ACHN (cell line): ENCODE measurements at places on chromosomes 12 and 14.

DNA sequence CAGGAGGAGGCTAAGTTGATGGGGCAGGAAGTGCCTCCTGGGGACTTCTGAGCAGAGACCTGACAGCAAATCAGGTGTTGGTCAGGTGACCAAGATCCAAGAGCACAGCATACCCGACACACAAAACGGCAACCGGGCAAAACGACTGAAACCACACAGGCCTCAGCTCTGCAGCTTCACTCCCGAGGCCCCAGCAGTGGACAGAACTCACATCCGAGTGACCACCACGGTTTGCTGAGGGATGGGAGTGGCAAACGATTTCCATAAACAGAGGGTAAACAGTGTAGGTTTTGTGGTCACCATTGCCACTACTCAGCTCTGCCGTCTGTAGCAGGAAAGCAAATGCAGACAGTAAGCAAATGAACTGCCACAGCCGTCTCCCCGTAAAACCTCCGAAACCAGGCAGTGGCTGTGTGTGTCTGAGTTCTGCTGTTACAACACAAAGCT is 14.4 kb downstream of the CHFR start:
- DNase-seq: no peak

DNA sequence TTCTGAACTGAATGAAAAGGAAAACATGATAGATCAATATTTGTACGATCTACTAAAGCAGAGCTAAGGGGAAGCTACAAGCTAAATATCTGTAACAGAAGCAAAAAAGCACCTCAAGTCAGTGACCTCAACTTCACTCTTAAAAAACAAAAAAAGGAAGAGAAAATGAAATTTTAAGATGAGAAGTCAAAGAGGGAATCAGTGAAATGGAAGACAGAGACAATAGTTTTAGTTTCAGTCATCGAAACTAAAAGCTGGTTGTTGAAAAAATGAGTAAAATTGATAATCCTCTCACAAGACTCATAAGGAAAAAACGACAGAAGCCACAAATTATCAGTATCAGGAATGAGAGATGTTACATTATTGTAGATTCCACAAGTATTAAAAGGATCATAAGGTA is 11.9 kb upstream of the SLC2A13 start:
- DNase-seq: no peak

- no peak for DNase-seq
Observed at GRCh38 chr14:102949801-102950451, 27.5 kb downstream of the AMN start.

- DNase-seq: no peak
Observed at GRCh38 chr12:29582677-29583272, 85.3 kb upstream of the OVCH1 start.

- DNase-seq: no peak
Observed at GRCh38 chr14:68627868-68628604, 164.8 kb downstream of the ZFP36L1 start.

- peak; percentile 65 for DNase-seq
Observed at GRCh38 chr14:71117839-71118743, 210.8 kb downstream of the PCNX1 start.

DNA sequence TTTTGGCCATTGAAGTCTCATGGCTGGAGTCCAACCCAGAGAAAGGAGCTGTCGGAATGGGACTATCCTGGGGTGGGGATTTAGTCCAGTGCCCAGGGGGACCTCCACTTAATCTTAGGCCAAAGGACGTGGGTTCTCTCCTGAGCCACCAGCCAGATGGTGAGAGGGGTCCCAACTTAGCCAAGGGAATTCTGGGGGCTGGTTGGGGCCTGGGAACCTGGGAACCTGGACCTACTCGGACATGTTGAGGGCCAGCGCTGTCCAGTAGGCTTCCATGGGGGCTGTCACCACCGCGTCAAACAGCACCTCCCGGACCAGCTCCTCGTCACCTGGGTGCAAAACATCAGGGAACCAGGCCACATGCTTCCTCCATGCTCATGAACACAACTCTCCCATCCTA is 33.4 kb downstream of the LRTM2 start:
- no peak for DNase-seq

DNA sequence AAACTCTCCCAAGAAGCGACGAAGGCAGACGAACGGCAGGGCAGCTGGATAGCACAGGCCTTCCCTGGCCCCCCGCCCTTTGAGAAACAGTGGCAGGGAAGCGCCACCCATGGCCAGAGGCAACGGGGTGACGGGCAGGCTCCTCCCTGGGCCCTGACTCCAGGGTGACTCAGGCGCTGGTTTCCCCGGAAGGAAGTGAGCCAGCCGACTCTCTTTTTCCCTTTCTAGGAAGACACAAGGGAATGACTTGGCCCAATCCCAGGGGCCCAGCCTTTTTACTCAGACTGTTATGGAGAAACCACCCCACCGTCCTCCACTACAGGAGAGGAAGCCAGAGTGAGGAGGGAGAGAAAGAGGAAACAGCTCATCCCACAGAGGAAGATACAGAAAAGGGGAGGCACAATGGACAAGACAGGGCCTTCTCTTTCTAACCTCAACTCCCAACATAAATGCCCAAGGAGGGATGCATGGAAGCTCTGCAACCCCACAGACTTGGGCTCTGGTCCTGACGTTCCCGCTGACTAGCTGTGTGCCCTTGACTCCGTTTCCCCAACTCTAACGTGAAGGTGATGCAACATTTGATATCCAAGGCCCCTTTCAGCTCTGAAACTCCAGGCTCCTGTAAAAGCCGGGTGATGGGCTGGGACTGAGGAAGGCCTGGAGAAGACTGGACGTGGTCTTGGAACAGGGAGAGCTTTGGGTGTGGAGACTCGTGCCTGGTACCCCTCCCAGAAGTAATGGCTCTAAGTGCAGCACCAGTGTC is 27.9 kb downstream of the ACTN1 start:
- DNase-seq: peak; percentile 93

GRCh38 chr14:105979446-105979845 is 453.1 kb downstream of the TMEM121 start:
- no peak for DNase-seq

DNA sequence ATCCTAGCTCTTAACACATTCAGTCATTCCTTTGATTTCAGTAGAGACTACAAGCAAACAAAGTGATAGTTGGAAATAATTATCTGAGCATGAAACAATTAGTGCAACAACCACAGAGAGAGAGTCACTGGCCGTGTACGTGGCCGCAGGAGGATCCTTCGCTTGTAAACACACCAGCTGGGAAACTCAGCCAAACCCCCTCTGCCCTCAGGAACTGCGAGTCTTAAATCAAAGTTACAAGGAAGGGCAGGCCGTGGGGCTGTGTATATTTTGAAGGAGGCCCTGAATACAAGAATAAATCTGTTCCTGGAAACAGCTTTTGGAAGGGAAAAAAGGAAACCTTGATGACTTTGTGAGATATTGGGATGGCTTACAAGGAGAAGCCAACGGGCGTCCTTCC is 164.5 kb downstream of the ANO2 start:
- DNase-seq: no peak

GRCh38 chr14:100213956-100214769 is 24.8 kb upstream of the YY1 start:
- DNase-seq: peak; percentile 84

- DNase-seq: no peak
Observed at GRCh38 chr12:103687253-103687652, 100.2 kb downstream of the STAB2 start.

DNA sequence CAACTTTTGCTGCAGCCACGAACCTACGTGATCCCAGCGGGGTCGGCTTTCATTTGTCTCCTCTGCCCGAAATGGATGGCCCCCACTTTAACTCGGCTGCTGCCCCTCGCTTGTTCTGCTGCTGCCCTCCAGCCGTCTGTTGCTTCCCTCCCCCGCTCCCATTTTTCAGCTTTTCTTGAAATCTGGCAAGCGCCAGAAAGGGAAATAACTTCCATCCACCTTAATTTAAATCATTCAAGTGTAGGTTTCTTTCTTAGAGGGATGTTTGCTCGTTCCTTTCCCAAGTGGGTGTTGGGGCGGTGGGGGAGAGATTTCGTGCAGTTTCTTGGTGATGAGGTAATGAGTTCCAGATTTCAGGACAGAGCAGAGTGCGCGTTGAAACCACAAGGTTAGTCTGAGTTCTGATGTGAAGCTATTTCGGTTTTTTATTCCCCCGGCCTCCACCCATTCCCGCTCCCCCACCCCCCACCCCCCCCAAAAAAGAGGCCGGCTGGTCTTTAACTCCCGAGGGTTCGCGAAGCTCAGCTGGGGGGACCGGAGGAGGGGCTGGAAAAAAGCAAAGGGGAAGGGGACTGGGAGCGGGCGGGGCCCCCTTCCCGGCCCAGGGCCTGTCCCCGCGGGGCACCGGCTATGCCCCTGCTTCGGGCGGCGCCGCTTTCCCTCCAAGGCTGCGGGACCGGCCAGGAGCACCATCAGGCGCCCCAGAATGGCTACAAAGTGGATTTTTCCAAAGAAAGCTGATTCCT is 2.2 kb upstream of the ZFP36L1 start:
- peak; percentile 71 for DNase-seq

- no peak for DNase-seq
Observed at GRCh38 chr12:95674631-95675030, 115.9 kb downstream of the NTN4 start.

DNA sequence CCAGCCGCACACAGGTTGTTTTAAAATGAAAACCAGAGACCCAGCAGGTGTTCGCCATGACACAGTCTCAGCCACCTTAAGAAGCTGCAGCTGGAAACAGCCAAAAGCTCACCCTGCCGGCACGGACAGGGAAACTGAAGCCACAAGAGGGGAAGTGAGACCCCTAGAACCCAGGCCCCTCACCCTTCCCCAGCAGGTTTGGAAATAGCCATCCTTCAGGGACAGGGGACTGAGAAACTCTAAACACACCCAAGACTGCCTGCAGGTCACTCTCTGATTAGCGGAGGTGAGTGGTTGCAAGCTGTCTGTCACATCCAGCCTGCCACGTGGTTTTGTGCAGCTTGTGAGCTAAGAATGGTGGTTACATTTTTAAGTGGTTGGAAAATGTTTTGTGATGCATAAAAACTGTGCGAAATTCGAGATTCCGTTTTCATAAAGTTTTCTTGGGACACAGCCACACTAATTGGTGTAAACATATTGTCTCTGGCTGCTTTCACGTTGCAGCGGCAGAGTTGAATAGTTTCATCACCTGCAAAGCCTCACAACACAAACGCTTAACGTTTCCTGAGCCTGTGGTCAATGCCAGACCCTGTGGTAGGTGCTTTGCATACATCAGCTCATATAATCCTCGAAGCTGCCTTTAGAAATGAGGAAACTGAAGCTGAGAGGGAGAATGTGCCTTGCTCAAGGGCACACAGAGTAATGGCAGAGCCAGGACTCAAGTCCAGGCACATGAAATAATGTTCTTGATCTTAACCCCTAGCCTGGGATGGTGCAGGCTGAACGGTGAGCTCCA is 1.7 kb upstream of the SELPLG start:
- no peak for DNase-seq

DNA sequence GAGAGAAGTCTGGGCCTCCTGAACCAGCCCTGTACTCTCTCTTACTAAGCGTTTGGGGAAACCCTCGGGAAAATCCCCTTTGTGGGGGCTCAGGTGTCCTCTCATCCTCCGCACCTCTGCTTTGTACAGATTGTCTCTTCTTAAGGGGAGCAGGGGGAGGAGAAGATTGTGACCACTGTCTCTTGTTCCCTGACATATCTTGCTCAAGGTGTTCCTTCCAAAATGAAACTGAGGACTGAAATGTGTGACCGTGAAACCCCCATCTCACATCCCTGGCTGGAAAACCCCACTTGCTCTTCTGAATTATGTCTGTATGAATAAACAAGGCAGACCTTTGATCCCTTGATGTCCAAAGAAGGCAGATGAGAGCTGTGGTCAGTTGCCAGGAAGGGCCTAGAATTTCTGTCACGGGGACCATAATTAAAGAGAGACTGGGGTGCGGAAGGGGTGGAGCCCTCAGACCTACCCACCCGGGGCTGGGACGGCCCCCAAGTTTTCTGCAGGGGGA is 369.8 kb downstream of the AACS start:
- no peak for DNase-seq

DNA sequence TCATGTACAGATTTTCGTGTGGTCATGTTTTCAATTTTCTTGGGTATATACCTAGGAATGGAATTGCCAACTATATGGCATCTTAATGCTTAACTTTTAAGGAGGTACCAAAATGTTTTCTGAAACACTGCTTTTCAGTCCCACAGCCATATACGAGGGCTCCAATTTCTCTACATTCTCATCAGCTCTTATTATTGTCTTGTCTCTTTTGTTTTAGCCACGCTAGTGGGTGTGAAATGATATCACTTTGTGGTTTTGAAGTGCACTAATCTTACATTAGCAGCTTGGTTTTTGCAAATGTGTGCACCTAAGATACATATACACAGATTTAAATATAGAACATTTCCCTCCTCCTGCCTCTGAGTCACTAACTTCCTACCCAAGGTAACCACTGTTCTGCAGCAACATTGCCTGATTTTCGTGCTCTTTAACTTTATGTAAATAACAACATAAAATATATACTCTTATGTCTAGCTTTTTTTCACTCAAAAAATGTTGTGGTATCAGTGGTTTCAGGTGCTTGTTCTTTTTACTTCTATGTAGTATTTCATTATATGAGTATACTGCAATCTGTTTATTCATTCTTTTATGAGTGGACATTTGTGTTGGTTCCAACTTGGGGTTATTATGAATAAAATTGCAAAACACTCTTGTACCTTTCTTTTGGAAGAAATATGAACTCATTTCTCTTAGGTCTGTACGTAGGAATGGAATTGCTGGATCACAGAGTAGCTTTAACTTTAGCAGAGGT is 73.1 kb downstream of the ZFP36L1 start:
- DNase-seq: no peak

GRCh38 chr12:67523538-67523937 is 125.0 kb upstream of the DYRK2 start:
- no peak for DNase-seq

GRCh38 chr12:49902399-49903350 is 1.0 kb downstream of the FAIM2 start:
- DNase-seq: no peak

GRCh38 chr14:73744175-73744867 is 30.1 kb upstream of the PNMA1 start:
- DNase-seq: no peak

GRCh38 chr14:90452366-90452765 is 55.5 kb downstream of the CALM1 start:
- no peak for DNase-seq

GRCh38 chr14:96299441-96299840 is 43.4 kb downstream of the BDKRB1 start:
- DNase-seq: no peak

DNA sequence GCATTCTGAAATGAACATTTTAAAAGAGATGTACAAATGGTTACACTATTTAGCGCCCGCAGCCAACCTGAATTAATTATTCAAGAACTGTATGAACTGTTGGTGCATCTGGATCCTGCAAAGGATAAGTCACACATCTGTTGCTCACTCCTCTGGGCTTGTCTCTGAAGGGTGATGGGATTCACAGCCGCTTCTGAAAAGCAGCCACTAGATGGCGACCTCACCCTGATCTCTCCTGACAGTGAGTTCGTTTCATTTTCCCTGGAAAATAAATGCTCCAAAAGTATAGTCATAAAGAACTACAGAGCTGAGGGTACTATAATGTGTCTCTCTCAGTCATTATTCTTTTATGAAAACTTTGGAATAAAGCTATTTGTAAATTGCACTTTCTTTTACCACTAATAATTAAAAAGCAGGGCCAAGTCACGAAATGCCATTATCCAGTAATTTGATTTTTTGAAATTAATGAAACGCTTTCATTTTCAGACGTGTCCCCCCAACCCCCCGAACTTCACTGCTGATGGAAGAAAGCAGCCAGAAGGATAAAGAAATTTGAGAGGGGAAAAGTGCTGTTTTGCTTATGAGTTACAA is 789.6 kb downstream of the NRXN3 start:
- peak; percentile 53 for DNase-seq

GRCh38 chr14:50622978-50623377 is 45.1 kb downstream of the SAV1 start:
- DNase-seq: no peak

GRCh38 chr14:84806622-84807021 is 723.3 kb upstream of the FLRT2 start:
- no peak for DNase-seq
